ENCODE measurements at places on chromosomes 2 and 18.

DNA sequence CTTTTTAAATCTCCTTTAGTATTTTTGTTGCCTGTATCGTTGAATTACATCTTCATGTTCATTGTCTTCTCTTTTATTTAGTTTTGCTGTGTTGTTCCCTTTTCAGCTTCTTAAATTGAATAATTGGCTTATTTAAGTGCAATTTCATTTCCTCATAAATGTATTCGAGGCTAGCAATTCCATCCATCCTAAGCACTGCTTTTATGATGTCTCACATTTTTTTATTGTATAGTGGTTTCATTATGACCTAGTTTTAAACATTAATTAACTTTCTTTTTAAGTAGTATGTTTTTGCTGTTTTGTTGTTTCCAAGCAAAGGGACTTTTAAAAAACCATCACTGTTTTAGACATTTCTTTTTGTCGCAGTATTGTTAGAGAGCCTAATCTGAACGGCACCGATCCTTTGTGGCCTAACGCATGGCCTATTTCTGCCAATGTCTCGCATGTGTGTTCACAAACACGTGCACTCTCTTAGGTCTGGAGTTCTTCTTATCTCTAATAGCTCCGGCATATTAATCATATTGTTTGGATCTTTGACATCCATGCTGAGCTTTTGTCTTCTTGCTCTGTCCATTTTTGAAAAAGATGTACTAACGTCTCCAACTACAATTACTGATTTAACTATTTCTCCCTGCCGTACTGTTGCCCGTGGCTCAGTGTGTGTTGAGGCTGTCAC lies 59.6 kb upstream of the ZNF516 start:
- no peak for DNase-seq

- no peak for DNase-seq
These were observed 88.2 kb downstream of the CRACDL start for GRCh38 chr2:98847853-98848252.

GRCh38 chr2:172671501-172671900 lies 64.1 kb upstream of the RAPGEF4 start:
- no peak for DNase-seq

GRCh38 chr2:156852681-156853080 lies 404.8 kb upstream of the GALNT5 start:
- DNase-seq, result no peak

DNA sequence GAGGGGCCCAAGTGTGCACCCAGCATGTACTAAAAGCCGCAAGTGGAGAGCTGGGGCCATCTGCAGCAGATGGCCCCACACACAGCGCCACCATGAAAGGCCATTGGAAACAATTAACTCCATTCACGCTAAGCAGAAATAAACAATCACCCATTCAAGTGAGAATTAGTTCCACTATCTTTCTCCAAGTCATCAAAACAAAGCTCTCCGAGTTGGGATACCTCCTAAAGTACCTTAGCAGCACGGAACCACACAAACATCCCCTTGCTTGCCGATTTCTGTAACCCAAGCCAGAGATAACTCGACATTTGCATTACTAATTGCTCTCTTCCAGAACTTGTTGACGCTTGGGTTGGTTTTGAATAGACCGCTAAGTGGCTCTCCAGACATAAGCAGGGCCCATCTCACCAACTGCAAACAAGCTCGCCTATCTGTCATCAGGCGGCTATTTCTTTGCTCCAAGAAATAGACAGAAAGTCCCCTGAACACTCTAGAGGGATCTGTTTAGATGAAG lies 840.6 kb upstream of the SALL3 start:
- no peak for DNase-seq

- no peak for DNase-seq
These were observed 82.4 kb downstream of the RTN4 start for GRCh38 chr2:54967759-54968365.

GRCh38 chr2:234579231-234579962 lies 82.5 kb upstream of the ARL4C start:
- DNase-seq, result no peak

GRCh38 chr2:39050109-39050508 lies 70.7 kb downstream of the SOS1 start:
- DNase-seq, result no peak

- no peak for DNase-seq
These were observed 1.1 kb upstream of the TMEM185B start for GRCh38 chr2:120224256-120224655.

DNA sequence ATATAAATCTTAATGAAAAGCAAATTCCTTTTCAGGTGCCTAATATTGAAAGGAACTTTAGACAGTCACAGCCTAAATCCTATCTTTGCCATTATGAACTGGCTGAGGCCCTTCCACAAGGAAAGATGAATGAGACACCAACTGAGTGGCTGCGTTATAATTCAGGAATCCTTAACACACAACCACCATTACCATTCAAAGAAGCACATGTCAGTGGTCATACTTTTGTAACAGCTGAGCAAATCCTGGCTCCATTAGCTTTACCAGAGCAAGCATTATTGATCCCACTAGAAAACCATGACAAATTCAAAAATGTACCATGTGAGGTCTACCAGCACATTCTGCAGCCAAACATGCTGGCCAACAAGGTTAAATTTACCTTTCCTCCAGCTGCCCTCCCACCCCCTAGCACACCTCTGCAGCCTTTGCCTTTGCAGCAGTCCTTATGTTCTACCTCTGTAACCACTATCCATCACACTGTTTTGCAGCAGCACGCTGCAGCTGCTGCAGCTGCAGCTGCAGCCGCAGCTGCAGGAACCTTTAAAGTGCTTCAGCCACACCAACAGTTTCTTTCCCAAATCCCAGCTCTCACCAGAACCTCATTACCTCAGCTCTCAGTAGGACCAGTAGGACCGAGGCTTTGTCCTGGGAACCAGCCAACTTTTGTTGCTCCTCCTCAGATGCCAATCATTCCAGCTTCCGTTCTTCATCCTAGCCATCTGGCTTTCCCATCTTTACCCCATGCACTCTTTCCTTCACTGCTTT lies 340.1 kb downstream of the ZNF804A start:
- DNase-seq, result no peak

- no peak for DNase-seq
These were observed 26.0 kb downstream of the MAP4K4 start for GRCh38 chr2:101723371-101724124.

DNA sequence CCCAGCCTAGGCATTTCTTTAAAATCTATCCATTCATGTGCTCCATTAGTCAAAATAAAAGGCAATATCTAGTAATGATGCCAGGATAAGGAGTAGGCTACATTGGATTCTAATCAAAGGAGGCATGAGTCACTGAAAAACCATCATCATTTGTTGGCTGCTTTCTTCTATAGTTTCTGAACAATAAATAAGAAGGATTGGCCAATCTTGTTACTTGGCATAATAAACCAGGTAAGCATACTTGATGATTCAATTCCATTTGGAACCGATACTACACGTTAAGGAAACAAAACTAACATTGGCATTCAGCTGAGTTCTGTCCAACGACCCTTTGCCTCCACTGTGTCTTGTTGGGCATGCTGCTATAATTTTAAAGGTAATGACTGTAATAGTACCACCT lies 27.2 kb downstream of the ATP8B1 start:
- no peak for DNase-seq

Data from activated effector memory CD4-positive, alpha-beta T cell treated with anti-CD3 and anti-CD28 coated beads, Interleukin-2, amount 50 U/mL, for 16 hours (primary cell).